ENCODE measurements at places on chromosomes 7 and 10.

- no peak for DNase-seq
Observed at GRCh38 chr7:134098072-134098471, 29.1 kb upstream of the LRGUK start.

DNA sequence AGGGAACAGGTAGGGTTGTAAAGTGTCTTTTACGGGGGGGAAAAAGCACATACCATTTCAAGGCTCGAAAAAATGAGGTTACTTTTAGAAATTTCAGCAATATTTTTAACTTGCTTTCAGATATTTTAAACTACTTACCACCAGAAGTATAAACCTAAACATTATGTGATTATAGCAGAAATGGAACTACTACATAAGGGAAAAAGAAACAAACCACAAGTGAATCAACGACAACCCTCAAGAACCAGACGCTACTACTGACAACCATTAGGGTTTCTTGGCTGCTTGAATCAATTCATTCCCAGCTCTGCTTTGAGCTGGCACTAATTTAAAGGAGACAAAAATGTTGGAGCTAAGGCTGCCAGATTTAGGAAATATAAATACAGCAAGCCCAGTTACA, 80.1 kb downstream of the ZFAND4 start:
- DNase-seq = no peak

DNA sequence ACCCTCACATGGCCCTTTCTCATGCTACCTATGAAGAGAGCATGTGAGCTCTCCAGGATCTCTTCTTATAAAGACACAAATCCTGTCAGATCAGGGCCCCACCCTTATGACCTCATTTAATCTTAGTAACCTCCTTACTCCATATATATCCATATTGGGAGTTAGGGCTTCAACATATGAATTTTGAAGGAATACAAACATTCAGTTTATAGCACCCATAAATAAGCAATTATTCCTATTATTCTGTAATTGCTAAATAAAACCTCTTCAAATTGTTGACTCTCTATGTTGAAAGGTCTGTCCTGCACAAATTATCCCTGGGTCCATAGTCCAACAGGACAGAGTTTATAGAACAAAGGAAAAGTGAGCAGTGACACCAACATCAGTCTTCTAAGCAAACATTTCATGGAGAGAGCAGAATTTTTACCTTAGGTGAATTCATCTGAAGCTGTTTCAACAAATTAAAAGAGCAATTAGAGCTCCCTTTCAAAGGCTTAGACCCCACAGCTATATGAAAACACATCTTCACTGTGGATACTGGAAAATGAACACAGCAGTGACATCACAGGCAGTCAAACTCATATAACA, 12.2 kb downstream of the DOCK4 start:
- no peak for DNase-seq

DNA sequence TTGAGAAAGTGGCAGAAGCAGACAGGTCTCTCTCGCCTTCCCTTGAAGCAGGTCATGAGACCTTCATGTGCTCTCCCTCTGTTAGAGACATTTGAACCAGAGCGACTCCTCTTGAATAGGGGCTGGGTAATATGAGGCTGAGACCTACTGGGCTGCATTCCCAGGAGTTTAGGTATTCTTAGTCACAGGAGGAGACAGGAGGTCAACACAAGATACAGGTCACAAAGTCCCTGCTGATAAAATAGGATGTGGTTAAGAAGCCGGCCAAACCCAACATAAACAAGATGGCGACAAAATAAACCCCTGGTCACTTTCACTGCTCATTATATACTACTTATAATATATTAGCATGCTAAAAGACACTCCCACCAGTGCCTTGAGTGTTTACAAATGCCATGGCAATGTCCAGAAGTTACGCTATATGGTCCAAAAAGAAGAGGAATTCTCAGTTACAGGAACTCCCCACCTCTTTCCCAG, 43.5 kb upstream of the MSRB2 start:
- DNase-seq = no peak

DNA sequence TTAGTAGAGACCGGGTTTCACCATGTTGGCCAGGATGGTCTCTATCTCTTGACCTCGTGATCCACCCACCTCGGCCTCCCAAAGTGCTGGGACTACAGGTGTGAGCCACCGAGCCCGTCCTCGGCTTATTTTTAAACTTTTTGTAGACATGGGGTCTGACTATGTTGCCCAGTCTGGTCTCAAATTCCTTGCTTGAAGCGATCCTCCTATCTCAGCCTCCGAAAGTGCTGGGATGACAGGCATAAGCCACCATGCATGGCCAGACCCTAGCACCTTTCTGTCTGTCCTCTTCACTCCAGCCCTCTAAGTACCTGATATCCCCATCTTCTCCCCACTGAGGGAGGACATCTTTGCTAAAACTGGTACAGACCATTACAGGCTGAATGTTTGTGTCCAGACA, 41.4 kb downstream of the TMEM130 start:
- DNase-seq = no peak

Data from suppressor macrophage treated with lipopolysaccharide for 1 hour (primary cell).